ENCODE measurements at places on chromosomes 6 and 20.

GRCh38 chr6:61809004-61809595 lies 476.9 kb downstream of the KHDRBS2 start:
- DNase-seq, result peak; percentile 52

GRCh38 chr6:39075010-39075686 lies 26.6 kb downstream of the GLP1R start:
- DNase-seq, result no peak

DNA sequence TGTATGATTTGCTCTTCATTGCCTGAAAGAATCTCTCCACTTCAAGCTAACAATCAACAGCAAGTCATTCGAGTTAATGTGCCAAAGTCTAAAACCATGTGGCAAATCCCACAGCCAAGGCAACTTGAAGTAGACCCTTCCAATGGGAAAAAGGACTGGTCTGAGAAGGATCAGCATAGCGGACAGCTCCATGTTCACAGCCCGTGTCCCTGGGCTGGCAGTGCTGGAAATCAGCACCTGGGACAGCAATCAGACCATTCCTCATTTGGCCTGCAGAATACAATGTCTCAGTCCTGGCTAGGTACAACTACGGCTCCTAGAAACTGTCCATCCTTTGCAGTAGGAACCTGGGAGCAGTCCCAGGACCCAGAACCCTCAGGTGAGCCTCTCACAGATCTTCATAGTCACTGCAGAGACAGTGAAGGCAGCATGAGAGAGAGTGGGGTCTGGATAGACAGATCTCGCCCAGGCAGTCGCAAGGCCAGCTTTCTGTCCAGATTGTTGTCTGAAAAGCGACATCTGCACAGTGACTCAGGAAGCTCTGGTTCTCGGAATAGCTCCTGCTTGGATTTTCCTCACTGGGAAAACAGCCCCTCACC lies 1.1 kb downstream of the GJA10 start:
- no peak for DNase-seq

GRCh38 chr20:17558154-17558940 lies 11.5 kb upstream of the DSTN start:
- no peak for DNase-seq

- no peak for DNase-seq
Observed at GRCh38 chr6:169097381-169097959, 156.2 kb downstream of the THBS2 start.

DNA sequence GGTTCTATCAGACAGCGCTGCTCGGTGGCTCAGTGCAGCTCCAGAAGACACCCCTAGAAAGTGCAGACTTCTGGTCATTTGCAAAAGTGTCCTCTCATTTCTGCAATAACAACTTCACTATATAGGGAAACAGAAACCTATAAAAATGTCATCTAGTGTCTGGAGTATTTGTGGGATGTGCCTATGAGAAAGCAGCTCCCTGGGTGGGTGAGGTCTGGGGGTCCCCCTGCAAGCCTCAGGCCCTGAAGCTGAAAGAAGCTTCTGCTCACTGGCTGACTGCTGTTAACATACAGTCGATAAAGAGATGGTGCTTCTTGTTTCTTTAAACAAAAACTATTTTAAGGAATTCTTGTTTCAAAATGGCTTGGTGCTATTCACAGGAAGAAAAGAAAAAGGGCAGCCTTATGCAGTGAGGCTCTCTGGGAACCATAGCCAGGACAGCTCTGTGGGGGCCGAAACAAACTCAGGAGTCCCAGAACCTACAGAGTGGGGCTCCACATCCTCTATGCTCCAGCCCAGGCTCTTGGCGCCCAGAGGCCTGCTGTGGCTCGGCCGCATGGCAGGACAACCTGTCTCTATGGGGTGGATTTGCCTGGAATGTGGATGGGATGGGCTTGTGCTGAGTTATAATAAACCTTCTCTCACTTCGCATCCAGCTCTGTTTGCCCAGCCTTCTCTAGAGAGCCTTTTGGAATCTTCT lies 109.7 kb downstream of the BANF2 start:
- DNase-seq, result no peak

- DNase-seq, result no peak
Observed at GRCh38 chr6:7725412-7725811, 487 bp upstream of the BMP6 start.

DNA sequence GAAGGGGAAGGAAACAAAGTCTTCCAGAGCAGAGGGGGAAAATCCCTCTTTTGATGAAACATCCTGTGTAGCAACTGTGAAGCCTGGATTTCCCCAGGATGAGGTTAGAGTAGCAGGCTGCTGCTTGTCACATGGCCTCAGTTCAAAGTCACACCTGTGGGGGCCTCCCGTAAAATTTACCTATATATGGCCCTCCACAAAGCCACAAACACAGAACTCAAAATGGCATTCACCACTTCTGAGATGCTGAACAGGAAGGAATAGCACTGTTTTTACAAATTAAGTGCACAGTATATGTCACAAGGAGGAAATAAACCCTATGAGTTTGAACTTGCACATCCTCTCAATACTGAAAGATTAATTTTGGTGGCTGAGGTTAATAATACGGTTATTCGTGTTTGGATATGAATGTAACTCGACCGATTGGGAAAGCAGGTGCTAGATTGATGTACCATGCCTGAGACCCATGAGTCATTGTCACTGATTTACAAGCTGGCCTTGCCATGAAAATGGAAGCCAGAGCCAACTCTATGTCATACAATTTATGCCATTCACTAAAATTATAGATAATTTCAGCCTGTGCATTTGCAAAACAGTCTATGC lies 70.6 kb downstream of the SGK1 start:
- no peak for DNase-seq

GRCh38 chr20:23326774-23327173 lies 23.8 kb upstream of the NXT1 start:
- DNase-seq, result no peak

DNA sequence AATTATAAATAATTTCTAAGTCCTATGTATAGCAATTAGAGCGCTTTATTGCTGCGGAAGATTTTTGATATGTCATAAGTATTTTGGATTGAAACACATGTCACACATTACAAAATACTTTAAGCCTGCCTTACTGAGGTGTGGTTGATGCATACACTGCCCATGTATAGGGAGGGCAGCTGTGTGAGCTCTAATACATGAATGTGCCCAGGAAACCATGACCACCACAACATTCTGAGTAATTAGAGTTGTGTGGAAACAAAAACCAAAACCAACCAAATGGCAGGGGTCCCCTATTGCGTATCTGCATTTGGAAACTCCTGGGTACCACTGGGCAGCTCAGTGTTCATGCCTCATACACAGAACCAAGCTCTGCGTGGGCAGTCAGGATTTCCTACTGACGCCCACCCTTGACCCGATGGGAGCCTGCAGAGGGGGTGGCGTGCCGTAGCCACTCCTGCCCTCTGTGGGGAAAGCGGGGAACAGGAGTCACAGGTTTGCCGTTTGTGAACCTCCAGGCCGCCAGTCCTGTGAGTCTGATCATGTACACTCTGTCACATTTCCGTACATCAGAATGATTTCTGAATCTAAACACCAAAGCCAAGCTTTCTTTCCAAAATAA lies 50.9 kb upstream of the PDE10A start:
- DNase-seq, result no peak

- no peak for DNase-seq
Observed at GRCh38 chr6:147397306-147397705, 111.2 kb upstream of the SAMD5 start.

- no peak for DNase-seq
Observed at GRCh38 chr6:96990462-96990861, 65.9 kb downstream of the KLHL32 start.

DNA sequence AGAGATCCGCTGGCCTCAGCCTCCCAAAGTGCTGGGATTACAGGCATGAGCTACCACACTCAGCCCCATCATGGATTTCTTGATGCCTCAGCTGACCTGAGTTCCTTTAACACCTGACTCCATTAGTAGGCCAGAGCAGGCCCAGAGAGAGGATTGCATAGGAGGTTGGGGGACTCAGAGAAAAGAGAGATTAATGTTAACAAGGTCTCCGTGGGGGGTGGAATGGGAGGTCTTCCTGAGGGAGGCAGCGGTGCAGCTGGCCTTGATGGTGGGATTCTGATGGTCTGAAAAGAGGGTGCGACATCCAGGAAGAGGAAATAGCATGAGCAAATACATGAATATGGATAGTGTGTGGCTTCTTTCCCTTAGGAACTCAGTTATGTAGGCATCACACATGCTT lies 9.9 kb downstream of the SGK2 start:
- DNase-seq, result no peak

DNA sequence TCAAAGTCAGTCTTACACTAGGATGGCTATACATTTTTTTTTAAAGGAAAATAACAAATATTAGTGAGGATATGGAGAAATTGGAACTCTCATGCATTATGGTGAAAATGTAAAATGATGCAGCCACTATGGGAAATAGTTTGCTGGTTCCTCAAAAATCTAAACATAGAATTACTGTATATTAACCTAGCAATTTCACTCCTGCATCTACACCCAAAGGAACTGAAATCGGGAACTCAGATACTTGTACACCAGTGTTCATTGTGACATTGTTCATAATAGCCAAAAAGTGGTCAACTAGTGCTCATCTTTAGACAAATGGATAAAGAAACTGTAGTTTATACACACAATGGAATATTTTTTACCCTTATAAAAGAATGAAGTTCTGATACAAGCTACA lies 110.7 kb downstream of the UTRN start:
- DNase-seq, result no peak

Measured in NCI-H524 (cell line).